NCI-H524 treated with DMSO at 0.1 percent for 48 hours (cell line): ENCODE measurements at places on chromosomes 11 and 22.

DNA sequence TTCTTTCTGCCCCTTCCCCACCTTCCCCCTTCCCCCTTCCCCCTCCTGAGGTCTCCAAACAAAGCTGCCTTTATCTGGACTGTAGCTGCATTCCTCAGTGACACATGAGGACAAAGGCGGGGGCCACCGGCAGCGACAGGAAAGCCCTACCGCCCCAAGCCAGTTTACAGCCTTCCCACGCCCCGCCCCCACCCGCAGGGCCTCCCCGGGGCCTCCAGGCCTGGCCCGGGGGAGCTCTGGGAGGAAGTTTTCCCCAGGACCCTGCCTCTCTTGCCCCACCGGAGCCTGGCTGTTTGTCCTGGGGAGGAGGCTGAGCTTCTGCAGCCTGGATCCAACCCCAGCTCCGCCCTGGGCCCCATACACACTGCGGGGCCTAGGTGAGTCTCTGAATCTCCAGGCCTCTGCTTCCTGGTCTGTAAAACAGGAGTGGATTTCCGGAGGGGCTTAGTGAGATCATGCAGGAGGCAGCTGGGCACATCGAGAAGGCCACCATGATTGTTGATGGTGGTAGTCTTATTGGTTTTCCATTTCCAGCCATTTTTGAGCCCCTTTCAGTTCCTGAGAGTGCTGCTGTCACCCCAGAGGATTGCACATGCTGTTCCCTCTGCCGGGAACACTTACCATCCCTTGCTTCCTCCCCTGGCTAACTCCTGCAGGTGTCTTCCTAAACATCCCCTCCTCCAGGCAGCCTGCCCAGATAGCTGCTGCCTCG, 130.7 kb downstream of the MN1 start:
- DNase-seq: no peak

DNA sequence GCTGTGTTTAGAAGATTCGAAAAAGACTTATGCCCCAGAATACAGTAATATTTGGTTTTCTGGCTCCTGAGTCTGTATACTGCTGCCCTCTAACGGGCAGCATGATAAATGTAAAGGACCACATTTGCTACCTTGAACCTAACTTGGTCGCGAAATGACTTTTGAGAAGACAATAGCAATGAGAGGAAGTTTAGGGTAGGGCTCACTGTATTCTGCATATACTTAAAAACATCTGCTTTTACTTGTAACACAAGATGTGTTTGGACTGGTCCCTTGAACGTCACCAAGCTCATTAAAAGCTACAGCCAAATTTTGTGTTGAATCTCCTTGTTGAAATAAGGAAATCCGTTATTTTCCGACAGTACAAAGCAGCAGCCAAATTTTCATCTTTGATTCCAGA, 309.1 kb downstream of the SWAP70 start:
- no peak for DNase-seq

DNA sequence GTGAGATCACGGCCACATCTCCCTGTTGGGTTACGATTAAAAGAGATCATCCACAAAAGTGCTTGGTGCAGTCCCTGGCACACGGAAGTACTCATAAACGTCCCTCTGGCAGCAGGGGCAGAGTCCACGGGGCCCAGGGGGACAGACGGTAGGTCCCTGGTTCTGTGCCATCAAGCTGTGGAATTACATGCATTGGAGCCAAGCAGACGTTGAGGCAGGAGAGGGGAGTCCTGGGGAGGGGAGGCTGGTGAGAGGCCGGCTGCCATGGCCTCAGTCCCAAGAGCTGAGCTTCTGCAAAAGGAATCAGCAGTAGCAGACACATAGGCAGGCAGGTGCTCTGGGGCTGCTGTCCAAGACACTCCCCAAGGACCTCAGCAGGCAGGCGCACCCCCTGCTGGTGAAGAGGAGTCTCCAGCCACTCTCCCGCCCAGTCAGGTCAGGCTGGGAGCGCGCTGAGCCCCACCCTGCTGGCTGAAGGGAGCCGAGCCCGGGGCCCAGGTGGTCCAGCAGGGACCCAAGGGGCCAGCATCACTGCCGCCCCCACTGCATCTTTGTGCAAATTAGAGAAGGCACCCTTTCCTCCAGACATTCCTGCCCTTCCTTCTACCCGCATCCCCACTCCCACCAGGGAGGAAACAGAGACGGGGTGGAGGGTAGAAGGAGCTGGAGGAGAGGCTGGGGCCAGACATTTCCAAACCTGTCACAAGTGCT, 7.6 kb upstream of the KCTD17 start:
- DNase-seq: peak; percentile 51

GRCh38 chr11:16346975-16347374, 9.4 kb downstream of the SOX6 start:
- no peak for DNase-seq

GRCh38 chr22:38554281-38554680, 15.7 kb downstream of the DMC1 start:
- DNase-seq: no peak

DNA sequence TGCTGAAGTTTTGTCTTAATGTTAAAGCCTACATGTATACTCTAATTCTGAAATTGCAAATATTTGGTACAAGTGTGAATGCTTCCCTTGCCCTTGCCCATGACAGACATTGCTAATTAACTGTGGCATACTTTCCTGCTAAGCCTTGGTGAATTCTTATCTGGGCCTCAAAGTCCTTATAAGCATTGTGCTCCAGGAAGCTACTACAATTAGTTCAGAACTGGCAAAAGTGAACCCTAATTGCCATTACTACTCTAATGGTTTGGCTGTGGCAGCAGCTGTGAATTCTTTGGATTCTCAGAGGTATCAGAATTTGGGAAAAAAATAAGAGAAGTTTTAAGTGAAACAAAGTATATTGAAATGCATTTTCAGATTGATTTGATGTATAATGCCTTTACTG, 24.3 kb downstream of the EMSY start:
- no peak for DNase-seq

DNA sequence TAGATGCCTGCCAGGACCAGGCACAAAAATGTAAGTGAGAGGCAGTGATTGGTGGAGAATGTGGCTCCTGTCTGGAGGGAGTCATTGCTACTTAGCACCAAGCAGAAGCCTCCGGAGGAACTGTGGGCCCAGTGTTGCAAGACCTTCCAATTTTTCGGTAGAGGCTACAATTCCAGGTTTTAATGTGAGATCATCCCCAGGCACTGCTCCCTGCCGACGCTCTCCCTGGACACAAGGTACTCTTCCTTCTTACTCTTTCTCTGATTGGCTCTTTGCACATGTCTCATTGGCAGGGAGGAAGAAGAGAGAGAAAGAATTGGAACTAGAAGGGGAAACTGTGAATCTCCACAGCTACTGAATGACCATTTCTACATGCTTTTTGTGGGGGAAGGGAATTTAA, 53.7 kb upstream of the EP300 start:
- no peak for DNase-seq

DNA sequence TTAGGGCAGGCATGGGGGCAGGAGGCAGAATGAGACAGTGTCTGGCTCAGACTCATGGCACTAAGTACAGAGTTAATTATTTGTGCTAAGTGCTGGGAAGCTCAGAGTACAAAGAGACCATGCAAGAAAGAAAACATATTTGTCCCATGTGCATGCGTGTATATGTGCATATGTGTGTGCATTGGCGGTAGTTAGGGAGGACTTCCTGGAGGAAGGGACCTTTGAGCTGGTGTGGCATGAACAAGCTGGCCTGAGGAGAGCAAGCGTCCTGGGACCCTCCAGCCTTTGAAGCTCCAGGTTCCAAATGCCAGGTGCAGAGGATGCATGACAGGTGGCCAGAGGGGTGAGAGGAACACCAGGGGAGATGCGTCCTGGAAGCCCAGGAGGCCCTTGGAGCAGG, 6.1 kb downstream of the FBLN1 start:
- no peak for DNase-seq
